ENCODE measurements at places on chromosomes 12 and 14.

- no peak for DNase-seq
Observed at GRCh38 chr12:65905405-65905804, 81.1 kb downstream of the HMGA2 start.

DNA sequence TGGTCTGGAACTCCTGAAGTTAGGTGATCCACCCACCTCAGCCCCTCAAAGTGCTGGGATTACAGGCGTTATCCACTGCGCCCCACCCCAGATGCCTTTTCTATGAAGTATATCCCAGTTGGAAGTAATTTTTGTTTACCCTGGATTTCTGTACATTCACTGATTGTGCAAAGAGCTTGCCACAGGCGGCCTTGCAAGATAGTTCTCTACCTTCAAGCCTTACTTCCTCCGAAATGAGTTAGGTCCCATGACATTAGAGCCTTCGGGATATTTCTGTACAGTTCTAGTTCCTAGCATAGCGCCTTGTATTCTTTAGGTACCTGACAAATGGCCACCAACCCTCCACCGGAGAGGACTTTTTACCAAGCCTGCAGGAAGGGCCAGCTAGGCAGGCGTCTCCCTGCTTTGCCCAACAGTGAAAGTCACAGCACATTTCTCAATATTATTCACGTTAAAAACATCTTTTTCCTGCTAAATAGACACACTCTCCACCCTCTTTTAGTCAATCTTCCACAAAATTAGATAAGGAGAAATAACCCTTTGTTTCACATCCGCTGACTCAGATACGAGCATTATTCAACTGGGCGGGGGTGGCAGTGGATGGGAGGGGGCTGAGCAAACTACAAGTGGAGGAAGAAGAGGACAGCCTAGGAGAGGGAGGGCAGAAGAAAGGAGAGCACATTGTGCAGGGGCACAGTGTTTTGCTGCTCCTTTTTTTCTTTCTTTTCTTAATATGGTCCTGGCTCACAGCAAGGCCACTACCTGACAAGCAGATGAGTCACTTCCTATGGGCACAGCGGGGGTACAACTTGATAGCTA, 40.0 kb upstream of the CAPRIN2 start:
- peak; percentile 97 for DNase-seq

- no peak for DNase-seq
Observed at GRCh38 chr12:48613321-48613720, 43.5 kb upstream of the LALBA start.

- DNase-seq: no peak
Observed at GRCh38 chr14:92932448-92933395, 9.8 kb downstream of the CHGA start.

DNA sequence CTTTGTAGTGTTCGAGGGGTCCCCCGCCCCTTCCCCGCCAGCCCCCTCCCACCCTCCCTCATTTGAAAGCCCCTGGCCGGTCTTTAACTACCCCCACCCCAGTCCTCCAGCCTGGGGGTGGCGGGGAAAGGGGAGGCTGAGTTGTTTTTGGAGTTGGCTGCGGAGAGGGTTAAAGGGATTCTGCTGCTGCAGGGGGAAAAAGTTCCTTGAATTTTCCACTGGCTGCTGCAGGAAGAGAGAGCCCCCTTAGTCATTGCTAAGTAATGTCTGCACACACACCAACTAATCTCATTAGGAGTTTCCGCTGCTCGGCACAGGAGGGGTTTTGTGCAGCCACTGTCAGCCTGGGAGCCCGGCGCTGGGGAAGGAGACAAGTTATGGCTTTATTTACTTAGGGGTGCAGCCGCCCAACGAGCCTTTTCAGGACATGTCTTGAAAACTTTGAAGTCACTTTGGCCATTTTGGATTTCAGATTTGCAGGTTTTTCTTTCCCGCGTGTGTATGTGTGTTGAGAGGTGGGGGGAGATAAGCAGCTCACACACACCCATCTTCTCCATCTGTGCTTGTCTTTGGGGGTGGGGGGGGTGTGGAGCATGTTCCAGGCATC, 1.8 kb downstream of the ELK3 start:
- DNase-seq: peak; percentile 49

GRCh38 chr14:26323869-26324268, 274.0 kb downstream of the NOVA1 start:
- no peak for DNase-seq

DNA sequence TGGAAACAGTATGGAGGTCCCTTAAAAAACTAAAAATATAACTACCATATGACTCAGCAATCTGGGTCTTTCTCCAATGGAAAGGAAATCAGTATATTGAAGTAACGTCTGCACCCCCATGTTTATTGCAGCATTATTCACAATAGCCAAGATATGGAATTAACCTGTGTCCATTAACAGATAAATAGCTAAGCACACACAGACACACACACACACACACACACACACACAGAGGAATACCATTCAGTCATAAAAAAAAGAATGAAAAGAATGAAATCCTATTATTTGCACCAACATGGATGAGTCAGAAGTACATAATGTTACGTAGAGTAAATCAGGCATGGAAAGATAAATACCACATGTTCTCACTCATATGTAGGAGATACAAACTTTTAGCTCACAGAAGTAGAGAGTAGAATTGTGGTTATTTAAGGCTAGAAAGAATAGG, 4.7 kb downstream of the KLRK1 start:
- DNase-seq: peak; percentile 67

DNA sequence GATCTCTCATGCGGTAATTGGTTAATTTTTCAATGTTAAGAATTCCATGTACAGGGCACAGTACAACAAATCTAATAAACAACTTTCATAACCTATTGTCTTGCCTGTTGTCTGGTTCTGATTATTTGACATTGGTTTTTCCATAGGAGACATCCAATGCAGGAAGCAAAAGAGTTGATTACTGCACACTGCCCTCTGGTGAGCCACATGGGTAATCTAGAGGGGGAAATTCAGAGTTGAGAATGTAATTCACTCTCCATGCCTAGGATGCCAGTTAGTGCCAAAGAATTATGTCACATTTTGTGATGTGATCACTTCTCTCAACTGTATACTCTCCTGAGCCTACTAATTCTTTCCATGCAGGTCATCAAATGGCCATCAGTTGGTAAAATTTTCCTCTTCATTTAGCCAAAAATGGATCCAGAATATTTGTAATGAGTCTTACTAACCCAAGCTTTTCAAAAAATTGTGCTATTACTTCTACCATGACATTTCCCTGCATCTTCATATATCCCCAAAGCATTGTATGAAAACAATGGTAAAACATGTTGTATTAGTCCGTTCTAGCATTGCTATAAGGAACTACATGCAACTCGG, 17.7 kb upstream of the CCDC91 start:
- peak; percentile 35 for DNase-seq

- DNase-seq: no peak
Observed at GRCh38 chr12:91772411-91772810, 373.2 kb downstream of the BTG1 start.

GRCh38 chr12:14327711-14328110, 37.8 kb upstream of the ATF7IP start:
- DNase-seq: peak; percentile 52

DNA sequence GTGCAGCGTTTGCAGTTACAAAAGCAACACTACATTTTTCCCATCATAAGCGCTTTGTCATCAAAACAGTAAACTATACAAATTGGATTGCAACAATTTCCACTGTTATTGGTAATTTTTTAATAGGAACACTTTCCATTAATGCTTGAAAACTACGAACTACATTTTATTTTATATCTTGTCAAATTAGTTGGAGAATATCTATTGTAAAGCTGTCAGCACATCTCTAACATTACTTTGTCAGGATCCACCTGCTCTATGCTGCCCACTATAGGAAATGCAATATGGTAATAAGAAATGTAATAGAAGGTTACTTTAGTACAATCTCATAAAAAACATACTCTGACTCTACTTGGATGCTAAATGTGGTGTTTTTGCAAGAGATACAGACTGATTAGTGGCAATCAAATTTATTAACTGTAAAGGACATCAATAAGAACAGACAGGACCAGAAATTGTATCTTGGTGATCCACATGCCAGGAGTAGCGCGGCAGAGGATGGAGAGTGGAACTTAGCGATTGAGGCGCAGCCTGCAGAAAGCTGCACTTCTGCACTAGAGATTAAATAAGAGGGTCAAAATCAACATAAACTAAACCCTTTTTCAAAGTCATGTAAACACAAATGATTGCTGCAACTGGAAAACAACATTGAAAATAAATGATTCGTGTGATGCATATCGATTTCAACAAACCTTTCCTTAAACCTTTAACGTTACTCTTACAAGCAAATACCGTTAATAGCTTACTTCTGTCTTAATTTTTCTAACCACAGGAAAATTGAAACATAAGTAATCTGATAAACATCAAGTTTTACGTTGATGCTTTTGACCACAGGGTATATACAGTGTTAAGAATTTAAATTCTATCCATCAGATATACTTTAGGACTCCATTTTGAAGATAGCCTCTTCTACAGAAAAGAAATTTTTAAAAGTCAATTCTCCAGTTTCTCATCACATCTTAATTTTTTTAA, 3.6 kb upstream of the ARID2 start:
- DNase-seq: peak; percentile 43

DNA sequence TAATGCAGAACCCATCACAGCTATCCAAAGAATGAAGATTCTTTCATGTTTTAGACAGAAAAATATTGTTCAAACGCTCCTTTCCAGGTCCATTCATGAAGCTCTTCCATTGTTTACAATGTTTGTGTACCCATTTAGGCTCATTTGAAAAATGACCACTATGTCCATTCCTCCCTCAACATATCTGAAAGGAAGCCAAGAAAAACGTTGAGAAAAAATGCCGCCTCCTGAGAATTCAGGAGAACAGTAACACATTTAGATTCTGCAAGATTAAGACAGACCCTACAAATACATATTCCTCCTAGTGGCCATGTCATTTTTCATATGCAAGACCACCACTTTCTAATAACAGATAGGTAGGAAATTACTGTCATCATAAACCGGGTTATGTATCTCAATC, 124.4 kb downstream of the SLC25A21 start:
- DNase-seq: no peak

DNA sequence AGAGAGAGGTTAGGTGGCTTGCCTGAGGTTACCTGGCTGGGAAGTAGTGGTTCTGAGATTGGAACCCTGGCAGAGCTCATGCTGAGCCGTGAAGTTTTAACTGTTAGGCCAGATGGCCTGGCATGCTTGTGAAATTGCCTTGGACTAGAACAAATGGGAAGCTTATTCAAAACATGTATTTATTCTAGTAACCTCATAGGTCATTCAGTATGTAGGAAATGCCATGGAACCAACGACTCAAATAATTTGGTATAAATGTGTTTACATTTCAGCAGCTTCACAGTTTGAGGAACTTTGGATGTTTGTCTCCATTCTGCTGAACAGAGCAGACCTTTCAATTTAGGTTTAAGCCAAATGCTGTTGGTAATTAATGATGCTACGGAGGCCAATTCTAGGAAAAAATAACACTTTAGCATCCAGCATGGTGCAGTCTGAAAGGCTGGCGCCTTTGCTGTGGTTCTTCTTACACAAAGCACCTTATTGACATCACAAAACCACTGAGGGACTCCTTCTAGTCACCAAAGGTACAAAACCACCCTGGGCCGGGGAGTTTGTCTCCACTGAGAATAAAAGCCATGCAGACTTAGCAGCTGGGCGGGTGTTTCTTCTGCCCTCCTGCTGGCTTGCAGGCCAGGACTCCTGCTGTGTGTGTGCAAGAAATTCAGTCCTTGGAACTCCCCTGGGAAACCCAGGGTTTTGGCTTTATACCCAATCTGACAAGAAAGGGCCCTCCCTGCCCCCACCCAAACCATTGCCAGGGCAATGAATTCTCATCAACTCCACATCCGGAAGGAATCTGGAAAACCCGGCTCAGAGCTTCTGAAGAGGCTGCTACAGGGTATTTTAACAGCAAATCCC, 64.2 kb downstream of the ELK3 start:
- no peak for DNase-seq

DNA sequence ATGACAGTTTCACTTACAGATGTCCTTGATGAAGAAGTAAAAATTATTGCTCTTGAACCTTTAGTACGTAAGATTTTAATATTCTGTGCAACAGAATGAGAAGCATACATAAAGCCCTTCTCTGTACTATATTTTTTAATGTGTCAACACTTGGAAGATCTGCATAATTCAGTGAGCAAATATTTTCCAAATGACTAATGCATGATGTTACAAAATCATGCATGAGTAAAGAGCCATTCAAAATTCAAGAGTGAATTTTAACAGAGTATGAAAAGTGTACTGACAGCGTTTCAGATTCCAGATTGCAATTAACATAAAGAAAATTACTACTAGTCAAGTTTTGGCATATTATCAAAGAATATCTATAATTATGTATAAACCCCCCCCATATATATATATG, 101.4 kb upstream of the BBS10 start:
- peak; percentile 58 for DNase-seq

DNA sequence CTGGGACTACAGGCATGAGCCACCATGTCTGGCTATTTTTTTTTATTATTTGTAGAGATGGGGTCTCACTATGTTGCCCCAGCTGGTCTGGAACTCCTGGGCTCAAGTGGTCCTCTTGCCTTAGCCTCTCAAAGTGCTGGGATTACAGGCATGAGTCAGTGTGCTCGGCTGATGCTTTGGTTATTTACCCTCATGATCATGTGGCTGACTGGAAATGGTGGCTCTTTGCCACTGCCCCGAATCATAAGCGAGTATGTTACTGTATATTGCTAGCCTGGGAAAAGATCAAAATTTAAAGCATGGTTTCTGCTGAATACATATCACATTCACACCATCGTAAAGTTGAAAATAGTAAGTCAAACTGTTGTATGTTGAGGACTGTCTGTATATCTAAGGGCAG, 101.1 kb downstream of the RGS6 start:
- DNase-seq: no peak
